NB4 (cell line): ENCODE measurements at places on chromosomes 16 and 17.

GRCh38 chr17:30176855-30177254, 58.6 kb downstream of the SLC6A4 start:
- no peak for DNase-seq

- no peak for DNase-seq
Measured at GRCh38 chr17:80313160-80313829, 52.6 kb downstream of the RNF213 start.

DNA sequence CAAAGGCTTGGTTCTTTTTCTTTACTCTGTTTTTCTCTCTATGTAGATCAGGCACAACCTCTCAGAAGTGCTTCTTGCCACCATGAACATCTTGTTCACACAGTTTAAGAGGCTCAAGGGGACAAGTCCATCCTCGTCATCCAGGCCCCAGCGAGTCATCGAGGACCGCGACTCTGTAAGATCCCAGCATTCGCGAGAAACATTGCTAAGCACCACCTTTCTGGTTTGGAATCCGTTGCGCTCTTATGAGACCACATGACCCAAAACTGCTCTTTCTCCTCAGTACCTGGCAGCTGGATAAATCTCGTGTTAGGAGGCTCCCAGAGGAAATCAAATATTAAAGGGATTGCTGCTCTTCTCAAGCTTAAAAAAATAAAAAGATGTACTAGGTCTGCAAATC, 23.3 kb upstream of the SLC12A3 start:
- no peak for DNase-seq

- no peak for DNase-seq
Measured at GRCh38 chr16:83882163-83882885, 16.6 kb upstream of the MLYCD start.

GRCh38 chr17:9893411-9894012, 11.6 kb downstream of the RCVRN start:
- DNase-seq, result no peak

DNA sequence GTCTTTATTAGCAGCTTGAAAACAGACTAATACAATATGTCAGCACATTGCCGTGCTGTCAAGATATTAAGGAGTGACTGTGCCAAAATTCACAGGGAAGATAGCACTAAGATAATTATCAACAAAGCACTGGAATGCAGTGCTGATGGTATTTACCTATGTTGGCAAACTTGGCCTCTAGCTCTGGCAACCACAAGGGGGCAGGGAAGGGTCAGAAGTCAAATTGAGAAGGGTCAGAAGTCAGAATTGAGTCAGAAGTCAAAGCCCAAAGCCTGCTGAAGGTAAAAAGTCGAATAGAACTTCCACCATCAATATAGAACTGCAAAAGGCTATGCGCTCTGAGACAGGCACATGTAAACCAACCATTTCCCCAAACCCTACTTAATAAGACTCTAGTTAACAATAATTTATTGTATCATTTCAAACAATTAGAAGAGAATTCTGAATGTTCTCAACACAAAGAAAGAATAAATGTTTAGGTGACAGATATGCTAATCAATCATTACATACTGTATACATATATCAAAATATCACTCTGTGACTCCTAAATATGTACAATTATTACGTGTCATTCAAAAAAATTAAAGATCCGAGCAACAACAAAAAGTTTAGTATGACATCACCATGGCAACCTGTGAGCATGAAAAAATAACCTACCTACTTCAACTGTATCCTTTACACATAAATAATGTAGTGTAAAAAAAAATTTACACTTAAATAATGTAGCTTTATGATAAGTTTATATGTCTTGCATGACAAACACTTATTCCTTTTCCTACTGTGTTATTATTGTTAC, 916.1 kb downstream of the KCNJ2 start:
- DNase-seq, result peak; percentile 28

- DNase-seq, result no peak
Measured at GRCh38 chr17:73616120-73616872, 27.9 kb downstream of the SDK2 start.

DNA sequence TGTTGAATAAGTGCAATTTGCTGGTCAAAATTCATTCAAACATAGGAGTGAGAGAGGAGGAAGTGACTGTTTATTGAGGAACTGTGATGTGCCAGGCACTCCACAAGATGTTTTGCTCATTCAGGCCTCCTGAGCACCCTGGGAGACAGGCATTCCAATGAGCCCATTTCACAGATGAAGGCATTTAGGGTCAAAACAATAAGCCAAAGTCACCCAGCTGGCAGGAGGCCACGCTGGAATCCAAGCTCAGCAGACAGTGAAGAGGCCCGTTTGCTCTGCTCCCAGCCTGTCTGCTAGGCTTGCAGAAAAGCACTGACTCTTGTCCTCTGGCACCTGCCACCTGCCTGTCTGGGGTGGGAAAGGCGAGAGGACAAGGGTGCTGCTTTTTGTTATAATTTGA, 10.1 kb upstream of the SLC25A39 start:
- DNase-seq, result peak; percentile 52

GRCh38 chr16:66043326-66043725, 323.2 kb upstream of the CDH5 start:
- DNase-seq, result no peak

GRCh38 chr16:77896415-77897128, 108.2 kb downstream of the VAT1L start:
- DNase-seq, result peak; percentile 23

GRCh38 chr17:48335858-48336500, 94.0 kb downstream of the SKAP1 start:
- DNase-seq, result peak; percentile 45

GRCh38 chr17:79749958-79750357, 19.2 kb downstream of the ENPP7 start:
- DNase-seq, result no peak

DNA sequence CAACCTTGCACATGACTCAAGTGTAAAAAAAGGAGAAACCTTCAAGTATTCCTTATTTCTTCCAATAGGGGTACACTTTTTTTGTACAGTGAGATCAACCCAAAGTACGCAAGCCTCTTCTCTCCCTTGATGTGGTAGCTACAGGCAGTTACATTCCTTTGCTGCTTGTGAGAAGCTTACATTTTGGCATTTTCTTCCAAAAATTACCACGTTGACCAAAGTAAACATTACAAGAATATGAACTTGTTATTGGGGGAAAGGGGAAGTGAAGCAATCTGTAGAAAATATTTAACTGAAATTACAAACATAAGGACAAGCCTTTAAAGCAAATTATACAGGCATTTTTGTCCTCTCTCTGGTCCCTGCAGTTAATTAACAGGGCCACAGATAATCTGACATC, 97.0 kb upstream of the TOB1 start:
- no peak for DNase-seq

DNA sequence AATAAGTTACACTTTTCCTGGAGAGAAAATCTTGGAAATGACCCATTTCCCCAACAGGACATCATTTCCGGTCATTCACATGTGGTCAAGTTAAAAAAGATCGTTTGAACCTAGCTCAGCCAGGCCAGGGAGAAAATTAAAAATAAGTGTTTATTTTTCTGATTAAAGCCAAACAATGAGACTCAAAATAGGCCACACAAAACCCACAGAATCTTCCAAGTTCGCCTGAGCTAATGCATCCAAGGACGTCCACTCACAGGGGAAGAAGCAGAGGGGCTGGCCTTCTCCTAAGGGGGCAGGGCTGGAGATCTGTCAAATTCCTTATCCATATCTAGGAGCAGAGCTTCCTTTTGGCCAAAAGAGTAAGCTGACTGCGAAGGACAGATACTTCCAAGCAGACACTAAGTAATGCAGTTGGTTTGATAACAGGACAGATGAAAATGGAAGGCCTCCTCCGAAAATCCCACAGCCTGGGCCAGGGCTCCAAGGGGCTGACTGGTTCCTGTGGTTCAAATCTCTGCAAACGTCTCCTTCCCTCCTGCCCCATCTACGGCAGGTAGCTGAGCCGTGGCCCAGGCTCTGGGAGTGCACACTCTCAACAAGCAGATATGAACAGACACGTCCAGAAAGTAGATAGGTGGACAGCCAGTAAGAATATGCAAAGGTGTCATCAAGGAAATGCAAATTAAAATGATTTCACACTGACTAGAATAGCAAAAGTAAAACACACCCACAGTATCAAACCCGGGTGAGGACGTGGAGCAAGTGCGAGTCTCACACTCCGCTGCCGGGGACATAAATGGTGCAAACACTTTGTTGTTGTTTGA, 98.5 kb downstream of the MRM3 start:
- DNase-seq, result no peak

GRCh38 chr16:67767953-67768352, 38.4 kb downstream of the RANBP10 start:
- no peak for DNase-seq

- DNase-seq, result no peak
Measured at GRCh38 chr16:60922920-60923319, 1113.3 kb downstream of the CDH8 start.

- DNase-seq, result no peak
Measured at GRCh38 chr17:43547189-43547550, 1.0 kb upstream of the ETV4 start.

- no peak for DNase-seq
Measured at GRCh38 chr17:44628243-44629188, 27.8 kb upstream of the MEIOC start.

- no peak for DNase-seq
Measured at GRCh38 chr17:69060822-69061221, at the start of gene ABCA9. TSS of gene ABCA9 (minus strand) at chr17:69060927. CDS start at chr17:69051126, 9,801 bp downstream.

DNA sequence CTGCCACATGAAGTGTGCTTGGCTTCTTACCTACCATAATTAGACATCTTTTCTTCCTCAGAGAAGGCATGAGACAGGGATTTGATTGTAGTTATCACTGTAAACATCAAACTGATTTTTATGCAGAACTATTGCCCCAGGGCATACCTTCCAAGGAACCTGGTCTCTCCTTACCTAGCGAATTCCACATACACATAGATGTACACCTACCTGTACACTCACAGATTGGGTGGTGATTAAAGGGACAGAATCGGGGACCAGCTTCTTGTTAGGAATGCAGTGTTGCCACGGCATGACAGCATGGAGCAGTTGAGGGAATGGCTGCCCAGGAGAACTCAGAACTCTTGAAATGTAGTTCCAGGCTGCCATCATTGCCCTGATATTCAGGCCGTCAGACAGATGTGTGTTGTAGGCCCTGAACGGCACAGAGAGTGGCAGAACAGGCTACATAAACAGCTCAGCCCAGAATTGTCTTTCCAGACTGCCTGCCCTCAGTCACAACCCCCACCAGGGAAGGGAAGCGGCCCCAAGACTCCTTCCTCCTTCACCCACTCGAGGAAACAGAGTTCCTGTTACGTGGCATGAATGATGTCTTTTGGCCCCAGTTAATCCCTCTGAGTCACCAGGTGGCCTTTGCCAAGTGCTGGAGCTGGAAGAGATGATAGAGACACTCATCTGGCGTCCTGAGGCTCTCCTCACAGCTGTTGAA, 17.8 kb upstream of the NAGLU start:
- peak; percentile 29 for DNase-seq

DNA sequence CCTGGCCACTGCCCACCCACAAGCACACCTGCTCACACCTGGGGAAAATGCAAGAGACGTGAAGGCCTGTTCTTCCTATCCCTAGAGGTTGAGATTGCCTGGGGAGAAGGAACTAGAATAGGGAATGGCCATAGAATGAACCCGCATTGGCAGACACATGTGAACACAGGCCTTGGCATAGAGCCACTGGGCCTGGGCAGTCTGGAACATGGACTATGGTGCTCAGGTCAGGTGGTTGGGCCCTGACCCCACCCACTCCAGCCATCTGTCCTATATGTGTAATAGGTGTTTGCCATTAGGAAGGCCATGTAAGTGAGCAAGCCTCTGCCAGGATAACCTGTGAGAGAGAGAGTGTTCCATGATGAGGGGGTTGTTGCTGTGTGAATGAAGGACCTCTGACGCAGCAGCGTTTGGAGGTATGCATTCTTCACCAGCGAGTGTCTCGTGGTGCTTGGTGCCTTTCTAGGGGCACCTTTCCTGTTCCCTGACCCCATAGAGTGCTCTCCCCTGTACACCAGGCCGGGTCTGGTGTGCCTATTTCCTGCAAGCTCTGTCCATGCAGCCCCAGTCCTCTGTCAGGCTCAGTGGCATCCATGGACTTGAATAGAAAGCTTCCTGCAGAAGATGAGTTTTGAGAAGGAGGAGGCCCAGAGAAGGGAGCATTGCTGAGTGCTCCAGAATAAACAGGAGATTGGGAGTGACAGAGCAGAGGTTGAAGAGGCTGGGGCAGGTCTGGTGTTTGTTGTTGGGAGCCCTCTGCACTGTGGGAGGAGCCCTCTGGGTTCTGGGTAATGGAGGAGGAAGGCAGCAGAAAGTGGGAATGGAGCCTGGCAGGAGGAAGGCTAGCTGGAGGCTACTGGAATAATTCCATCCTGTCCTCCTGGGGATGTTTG, 15.6 kb downstream of the CTRL start:
- no peak for DNase-seq

GRCh38 chr17:65236321-65236720, 99.2 kb downstream of the RGS9 start:
- no peak for DNase-seq

GRCh38 chr17:1053661-1054360, 56.9 kb downstream of the TIMM22 start:
- no peak for DNase-seq

DNA sequence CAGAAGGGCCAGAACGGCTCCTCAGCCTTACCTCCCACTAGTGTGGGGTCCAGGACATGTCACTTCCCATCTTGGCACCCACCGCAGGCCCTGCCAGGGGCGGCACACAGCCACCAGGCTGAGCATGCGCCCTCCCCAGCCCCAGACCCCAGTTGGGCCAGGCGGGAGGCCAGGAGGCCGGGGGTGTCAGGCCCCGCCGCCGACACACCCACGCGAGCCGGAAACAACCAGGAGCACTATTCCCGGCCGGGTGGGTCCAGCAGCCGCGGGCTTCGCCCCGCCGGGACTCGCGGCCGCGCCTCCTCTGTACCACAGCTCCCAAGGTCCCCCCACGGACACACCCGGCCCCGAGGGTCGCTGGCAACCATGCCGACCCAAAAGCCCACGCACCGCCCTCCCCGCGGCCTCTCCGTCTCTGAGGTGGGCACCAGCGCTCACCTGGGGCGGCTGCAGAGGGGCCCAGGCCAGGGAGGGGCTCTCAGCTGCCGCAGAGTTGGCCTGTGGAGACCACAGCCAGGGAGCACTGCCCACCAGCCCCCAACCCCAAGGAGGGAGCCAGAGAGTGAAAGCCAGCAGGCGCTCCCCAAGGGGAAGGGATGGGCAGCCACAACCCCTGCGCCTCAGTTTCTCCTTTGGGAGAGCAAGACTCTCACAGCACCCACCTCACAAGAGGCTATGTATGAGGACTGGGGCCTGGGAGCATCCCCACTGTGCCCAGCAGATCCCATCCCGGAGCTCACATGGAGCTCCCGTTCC, 18.0 kb downstream of the B9D1 start:
- DNase-seq, result no peak

DNA sequence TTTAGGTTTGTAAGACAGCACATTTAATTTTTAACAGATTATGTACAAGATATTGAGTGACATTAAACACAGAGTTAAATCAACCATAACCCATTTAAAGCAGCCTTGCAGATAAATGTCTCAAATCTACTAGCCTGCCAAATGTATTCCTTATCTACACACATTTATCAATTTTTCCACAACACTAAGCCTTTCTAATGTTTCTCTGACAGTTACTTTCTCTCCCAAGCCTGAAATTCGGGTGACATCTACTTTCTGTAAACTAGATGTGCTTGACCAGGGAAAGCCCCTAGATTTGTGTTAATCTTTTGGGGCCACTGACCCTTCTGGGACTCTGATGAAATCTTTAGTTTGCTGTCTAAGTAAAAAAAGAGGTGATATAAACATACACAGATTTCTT, 69.0 kb downstream of the CDH13 start:
- DNase-seq, result no peak
